ENCODE measurements at places on chromosomes 2 and 18.

DNA sequence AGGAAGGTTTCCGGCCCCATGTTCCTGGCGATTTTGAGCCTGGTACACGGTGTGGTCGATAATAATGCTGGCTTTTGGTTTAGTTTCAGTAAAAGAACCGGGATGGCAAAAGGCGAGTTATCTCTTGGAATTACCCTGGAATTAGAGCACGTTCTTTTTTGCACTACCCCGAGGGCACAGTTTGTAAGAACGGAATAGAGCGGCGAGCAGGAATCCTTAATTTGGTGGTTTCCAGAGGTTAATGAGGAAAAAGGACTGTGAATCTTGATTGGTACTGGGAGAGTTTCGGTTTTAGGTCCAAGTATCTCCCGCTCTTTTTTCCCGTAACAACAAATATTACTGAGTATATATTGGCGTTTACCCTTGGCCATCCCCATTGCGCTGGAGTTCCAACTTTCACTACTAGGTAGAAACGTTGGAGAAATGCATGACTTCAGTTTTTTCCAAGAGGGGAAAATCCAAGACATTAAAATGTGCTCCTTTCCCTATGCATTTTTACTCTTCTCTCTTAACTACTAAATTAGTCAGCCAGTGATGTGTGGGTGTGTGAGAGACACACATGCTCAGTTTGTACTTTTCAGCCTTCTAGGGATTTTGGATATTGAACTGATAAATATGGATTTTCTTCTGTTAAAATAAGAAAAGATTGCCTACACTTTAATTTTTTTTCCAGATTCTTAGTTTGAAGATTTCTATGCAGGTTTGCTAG lies 160.8 kb downstream of the AGPS start:
- no peak for DNase-seq

DNA sequence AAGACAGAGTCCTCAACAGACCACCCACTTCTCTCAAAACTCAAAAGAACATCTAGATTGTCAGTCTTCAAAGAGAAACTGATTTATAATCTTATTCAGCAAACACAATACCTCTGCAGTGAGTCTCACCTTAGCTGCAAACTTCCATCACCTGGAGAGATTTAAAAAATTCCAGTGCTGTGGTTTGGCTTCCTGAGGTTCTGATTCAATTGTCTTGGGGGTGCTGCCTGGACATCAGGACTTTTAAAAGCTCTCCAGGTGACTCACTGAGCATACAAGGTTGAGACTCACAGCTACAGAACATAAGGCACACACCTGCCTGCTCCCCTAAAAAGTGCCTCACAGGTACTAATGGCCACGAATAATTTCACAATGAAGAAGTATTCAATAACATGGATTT lies 40.3 kb downstream of the RNF152 start:
- DNase-seq: no peak

DNA sequence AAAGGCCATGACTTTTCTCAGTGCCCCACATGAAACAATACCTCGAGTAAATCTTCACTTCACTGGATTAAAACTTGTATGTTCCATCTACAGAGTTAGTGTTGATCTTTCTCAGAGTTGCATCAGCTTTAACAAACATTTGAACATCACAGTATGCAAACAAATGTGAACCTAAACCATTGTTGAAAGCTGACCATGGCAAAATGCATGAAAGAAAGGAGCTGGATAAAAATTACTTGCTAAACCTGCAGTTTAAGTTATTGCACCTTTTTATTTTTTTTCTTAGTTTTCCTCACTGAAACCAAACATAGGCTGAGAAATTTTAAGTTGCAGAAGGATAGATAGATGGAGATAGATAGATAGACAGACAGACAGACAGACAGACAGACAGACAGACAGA lies 107.2 kb upstream of the UGP2 start:
- no peak for DNase-seq

- peak; percentile 50 for DNase-seq
Observed at GRCh38 chr2:218896501-218897393, 16.1 kb downstream of the WNT10A start.

DNA sequence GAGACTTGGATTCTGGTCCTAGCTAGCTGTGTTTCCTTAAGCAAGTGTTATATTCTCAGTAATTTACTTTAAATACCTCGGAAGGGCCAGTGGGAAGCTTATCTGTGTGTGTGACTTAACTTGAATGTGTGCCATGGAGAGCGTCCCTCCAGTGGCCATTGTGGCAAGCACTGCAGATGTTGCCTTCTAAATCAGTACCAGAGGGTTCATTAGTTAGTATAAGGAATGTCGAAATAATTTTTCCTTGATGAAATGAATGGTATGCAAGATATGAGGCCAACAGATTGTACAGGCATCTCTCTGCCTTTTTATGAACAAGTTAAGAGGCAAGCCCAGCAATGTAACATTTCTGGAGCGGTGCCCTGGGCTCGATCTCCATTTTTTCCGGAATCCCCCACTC lies 52.0 kb downstream of the FBXO36 start:
- no peak for DNase-seq

GRCh38 chr2:98245491-98245890 lies 100.8 kb upstream of the CNGA3 start:
- DNase-seq: no peak

GRCh38 chr2:99659874-99660273 lies 170.1 kb upstream of the REV1 start:
- DNase-seq: peak; percentile 19

- peak; percentile 65 for DNase-seq
Observed at GRCh38 chr2:214019229-214019972, 391.5 kb upstream of the VWC2L start.

- no peak for DNase-seq
Observed at GRCh38 chr2:127419112-127419430, 844 bp downstream of the PROC start.

DNA sequence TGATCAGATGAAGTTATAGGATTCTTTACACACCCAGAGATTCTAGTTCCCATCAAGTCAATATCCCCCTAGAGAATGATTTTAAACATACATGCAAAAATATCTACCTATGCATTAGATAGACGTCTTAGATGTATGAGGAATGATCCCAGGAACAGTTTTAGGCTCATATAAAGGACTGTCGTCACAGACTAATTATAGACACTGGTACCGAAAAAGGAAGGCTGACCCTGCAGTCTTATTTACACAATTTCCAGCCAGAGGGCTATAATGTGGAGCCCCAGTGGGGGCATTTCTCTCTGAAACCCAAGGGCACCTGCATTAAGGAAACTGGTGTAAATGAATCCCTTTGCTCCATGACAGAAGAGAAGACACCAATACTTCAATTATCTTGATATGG lies 170.4 kb downstream of the ZNF521 start:
- no peak for DNase-seq

DNA sequence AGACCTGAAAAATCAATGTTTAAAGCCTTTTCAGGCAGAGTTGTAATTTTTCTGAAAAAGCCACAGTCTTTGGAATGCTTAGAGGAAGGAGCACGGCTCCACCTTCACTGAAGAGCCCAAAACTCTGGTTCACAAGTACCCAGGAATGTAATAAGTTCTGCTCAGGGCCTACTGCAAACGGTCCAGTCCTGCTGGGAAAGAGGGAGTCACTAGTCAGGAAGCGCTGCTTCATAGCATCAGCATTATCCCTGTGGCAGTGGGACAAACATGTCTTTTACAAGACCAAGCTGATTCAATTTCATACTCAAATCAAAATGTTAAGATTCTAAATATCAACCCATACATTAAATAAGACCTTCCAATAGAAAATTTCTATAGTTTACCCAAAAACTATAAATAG lies 152.9 kb upstream of the PGAP1 start:
- no peak for DNase-seq

GRCh38 chr2:237714690-237715458 lies 83.7 kb upstream of the RBM44 start:
- no peak for DNase-seq

- DNase-seq: no peak
Observed at GRCh38 chr2:2291500-2292260, 39.4 kb downstream of the MYT1L start.

- no peak for DNase-seq
Observed at GRCh38 chr2:98842136-98842535, 93.9 kb downstream of the CRACDL start.

GRCh38 chr2:59585655-59586054 lies 967.8 kb downstream of the BCL11A start:
- no peak for DNase-seq

- no peak for DNase-seq
Observed at GRCh38 chr2:45678791-45679348, 27.4 kb downstream of the PRKCE start.

DNA sequence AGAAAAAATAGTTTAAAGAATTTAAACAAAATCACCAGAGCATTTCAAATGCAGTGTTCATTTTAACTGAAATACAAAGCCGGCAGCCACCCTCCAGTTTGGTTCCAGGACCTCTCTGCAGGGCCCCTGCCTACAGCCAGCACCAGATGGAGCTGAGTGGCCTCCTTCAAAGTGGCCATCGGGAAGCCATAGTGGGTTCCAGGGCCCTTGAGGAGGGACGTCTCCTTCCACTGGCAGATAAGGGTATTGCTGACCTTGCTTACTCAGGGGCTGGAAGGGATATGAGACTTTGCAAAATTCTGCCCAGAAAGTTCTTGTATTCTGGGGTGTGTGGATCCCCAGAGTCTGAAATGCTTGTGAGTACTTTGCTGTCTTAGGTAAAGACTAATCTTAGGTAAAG lies 205.2 kb upstream of the APCDD1 start:
- no peak for DNase-seq

DNA sequence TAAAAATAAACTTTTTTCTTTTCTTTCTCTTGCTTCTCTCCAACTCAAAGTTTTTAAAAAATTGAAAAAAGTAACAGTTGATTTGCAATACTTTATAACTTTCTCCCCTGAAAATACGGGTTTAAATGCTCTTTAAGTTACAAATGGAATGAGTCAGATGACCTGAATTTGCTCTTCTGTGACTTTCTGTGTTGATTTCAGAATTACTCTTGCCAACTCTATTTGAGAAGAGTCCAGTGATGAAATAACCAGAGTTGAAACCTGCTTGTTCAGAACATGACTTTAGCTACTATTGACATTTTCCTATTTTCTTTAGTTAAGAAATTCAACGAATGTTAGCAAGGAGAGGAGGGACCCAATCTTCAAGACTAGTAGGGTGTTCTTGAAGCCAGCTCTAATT lies 146.1 kb upstream of the ZSWIM2 start:
- DNase-seq: no peak

DNA sequence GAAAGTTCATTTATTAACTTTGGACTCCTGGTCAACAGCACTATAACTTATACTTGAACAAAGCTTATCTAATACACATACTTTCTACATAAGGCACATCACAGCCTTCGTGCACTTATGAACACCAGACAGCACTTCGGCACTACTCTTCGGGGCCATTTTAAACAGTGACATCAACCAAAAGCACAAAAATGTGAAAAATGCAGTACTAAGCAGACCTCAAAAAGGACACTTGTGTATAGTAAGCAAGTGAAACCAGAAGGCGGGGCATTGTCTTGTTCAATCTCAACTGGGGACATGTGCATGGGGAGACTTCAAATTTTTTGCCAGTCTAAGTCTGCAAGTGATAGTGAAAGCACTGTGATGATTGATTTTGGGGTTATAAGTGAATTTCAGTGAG lies 163.0 kb downstream of the NCKAP5 start:
- no peak for DNase-seq

GRCh38 chr2:190500054-190500502 lies 34.4 kb downstream of the NEMP2 start:
- no peak for DNase-seq

DNA sequence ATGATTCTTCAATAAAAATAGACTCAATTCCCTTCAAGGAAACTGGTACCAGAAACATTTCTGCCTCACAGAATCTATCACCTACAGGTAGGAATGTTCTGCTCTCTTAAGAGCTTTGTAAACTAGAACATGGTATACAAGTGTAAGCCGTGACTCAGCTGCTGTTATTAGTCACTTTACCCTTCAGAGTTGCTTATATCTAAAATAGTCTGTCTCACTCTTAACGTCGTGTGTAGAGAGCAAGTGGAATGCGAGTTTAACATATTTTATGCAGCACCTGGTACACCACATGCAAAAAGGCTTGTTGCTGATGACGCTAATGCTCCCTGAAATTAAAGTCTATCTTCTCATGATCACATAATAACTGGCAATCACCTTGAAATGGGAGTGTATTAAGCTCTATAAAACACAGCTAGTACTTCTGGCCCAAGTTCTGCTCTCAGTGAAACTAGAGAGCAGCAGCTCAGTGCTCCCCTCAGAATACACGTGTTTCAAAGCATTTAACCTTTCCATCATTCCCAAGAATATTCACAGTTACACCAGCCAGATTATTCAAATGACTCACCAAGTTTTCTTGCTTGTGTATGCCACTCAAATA lies 420.0 kb downstream of the ZEB2 start:
- peak; percentile 65 for DNase-seq

- peak; percentile 23 for DNase-seq
Observed at GRCh38 chr2:14628901-14629300, 3.6 kb upstream of the LRATD1 start.

DNA sequence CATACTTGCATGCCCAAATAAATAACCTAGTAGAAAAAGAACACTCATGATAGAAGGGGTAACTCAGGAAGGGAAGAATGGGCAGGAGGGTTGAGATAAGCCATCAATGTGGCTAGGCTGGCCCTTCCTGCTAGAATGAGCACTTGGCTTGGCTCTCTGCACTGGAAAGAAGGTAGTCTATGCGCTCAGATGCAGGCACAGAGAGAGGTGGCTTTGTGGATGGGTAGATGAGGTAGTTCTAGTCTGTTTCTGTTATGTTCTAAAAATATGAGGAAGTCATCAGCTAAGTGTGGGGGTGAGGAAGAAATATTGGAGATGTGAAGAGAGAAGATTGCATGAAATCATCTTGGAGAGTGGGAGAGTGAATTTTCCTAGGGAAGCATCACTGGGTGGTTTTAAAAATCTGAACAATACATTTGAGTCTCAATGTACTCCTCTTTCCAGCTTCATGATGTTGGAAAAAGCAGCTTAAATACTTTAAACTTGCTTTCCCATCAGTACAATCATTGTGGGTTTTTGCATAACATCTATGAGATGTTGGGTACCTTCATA lies 357.1 kb downstream of the CNTNAP5 start:
- DNase-seq: no peak

GRCh38 chr2:191250400-191250799 lies 5.2 kb downstream of the MYO1B start:
- DNase-seq: no peak

- DNase-seq: peak; percentile 50
Observed at GRCh38 chr2:218448934-218449333, 30.0 kb downstream of the VIL1 start.

DNA sequence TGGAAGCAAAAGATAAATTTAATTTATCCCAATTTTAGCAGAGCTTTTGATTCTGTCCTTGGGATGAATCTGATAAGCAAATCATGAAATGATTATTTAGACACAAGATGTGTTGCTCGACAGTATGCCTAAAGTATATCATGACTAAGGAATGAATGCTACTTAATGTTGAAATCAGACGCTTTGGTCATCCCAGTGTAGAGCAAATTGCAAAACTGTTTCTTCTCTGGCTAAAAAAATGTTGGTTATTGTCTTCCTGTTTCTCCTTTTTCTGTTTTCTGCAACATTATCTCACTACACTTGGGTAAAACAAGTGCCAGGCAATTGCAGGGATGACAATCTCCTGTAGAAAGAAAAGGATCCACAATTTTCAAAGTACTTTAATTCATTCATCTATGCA lies 66.4 kb downstream of the BABAM2 start:
- no peak for DNase-seq

Measured in H4 (cell line).